CD4-positive, alpha-beta T cell treated with Interleukin-1 beta for 1 hour (primary cell): ENCODE measurements at places on chromosomes 2 and 18.

- no peak for DNase-seq
Measured at GRCh38 chr2:82740527-82740926, 1718.6 kb downstream of the SUCLG1 start.

- no peak for DNase-seq
Measured at GRCh38 chr2:205934443-205934842, 151.5 kb downstream of the INO80D start.

DNA sequence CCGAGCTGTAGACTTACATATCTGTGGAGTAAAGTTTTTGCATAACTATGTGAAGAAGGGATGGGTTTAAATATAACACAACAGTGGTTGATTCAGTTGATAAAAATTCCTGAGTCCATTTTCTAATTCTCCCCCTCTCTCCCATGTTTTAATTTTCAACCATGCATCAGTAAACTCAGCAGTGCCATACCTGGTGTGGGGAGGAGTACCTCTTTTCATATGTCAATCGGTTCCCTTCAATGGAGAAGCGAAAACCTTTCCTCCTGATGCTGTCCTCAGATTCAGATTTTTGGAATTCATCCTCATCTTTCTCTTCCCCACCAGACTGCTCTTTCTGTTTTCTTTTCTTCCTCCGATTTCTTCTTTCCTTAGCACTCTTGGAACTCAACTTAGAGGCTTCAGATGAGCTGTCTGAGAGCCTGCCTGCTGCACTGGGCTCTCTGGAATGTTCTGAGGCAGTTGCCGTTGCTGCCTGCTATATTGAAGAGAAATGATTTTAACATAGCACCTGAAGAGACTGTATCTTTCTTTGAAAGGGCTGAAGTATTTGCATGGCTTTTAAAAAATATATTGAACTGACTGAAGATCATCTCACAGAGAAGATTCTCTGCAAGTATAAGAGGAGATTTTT is 82.9 kb downstream of the SCN1A start:
- no peak for DNase-seq

DNA sequence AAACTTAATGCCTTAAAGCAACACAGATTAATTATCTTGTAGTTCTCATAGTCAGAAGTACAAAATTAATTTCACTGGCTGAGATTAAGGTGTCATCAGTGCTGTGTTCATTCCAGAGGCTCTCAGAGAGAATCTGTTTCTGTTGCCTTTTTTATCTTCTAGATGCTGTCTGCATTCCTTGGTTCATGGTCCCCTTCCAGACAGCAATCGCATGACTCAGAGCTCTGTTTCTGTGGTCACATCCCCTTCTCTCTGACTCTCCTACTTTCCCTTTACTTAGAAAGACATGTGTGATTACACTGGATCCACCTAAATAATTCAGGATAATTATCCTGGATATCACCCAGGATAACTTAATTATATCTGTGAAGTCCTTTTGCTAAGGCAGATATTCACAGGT is 148.6 kb downstream of the MAIP1 start:
- no peak for DNase-seq

GRCh38 chr2:14240868-14241267 is 391.6 kb upstream of the LRATD1 start:
- no peak for DNase-seq

DNA sequence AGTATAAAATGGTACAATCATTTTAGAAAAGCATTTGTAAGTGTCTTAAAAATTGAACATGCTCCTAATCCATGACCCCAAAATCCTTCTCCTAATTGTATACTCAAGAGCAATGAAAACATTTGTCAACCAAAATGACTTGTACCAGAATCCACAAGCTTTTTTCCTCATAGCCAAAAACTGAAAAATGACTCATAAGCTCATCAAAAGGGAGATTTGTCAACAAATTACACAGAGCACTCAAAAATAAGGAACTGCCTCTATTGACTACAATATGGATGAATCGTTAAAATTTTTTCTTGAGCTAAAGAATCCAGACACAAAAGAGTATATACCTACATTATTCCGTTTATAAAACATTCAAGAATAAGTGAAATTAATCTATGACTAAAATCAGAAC is 544.8 kb downstream of the ARHGAP15 start:
- DNase-seq = no peak

DNA sequence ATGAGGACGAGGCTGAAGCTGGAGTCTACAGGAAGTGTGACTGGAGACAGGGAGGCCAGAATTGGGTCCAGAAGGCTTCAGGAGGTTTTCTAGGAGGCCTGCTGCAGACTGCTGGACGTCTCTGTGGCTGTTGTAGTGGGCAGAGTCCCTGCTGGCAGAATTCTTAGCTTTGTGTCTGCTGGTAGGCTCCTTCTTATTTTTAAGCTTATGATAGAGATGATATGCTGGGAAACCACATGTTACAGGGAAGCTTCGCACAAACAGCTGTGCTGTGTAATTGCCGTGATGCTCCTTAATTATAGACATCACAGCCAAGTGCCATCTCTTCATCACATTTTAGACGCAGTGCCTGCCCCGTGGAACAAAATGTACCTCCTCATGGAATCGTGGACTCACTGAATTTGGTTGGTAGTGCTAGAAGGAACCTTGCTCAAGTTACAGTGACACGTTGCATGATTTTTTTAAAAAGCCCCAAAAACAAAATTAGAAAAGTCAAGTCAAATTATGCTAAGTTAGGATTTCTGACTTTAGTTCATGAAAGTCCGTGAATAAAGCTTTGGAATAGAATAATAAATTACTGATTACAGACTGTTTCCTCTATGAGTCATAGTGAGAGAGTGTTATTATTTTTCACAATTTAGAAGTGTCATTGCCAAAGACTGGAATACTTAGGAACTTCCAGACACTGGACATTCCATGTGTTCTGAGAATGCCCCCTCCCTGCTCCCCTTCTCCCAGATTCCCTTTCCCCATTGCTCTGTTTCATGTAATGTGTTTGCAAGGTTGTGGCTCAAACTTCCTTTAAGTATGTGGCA is 144.1 kb downstream of the FHOD3 start:
- DNase-seq = no peak

GRCh38 chr18:3874581-3874980 is 424.6 kb downstream of the TGIF1 start:
- DNase-seq = no peak

DNA sequence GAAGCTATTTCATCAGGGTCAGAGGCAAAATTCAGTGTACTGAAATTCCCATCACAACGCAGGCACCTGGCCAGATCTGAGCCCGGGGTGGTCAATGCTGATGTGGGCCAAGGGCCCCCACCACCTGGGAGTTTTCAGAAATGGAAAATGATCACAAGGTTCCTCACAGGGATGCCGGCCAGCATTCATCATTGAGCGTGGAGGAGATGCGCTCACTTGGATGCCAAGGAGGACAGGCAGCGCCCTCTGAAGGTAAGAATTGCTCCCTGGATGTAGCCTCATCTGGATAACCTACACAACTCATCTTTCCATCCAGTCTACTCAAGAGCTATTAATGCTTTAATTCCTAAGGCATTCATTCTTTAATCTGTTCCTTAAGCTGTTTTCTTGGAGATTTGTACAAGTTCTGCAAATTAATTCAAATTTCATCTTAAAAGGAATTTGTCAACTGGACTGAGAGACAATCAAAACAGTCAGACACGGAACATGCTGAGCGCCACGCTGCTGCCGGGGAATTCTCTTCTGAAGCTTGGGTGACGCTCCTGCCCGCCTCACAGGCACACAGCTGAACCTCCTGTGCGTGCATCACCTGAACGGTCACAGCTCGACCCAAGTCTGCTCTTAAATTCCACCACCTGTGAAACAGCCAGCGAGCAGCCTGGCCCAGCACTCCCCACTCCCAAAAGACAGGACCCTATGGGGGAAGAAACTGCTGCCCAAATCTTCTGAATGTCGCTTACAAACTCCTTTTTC is 206.7 kb downstream of the HDAC4 start:
- no peak for DNase-seq

DNA sequence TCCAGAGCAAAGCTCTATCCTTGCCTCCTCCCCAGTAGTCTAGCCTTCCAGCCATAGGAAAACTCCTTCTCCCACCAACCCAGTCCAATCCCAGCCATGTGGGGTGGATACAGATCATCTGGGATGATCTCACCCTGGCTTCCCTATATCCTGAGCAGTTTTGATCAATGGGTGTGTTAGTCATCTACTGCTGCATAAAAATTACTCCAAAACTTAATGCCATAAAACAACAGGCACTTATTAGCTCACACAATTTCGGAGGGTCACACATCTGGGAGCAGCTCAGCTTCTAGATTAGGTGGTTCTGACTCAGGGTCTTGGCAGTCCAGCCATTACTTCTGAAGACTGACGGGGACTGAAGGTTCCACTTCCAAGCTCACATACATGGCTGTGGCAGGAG is 190.4 kb downstream of the SPP2 start:
- DNase-seq = no peak

DNA sequence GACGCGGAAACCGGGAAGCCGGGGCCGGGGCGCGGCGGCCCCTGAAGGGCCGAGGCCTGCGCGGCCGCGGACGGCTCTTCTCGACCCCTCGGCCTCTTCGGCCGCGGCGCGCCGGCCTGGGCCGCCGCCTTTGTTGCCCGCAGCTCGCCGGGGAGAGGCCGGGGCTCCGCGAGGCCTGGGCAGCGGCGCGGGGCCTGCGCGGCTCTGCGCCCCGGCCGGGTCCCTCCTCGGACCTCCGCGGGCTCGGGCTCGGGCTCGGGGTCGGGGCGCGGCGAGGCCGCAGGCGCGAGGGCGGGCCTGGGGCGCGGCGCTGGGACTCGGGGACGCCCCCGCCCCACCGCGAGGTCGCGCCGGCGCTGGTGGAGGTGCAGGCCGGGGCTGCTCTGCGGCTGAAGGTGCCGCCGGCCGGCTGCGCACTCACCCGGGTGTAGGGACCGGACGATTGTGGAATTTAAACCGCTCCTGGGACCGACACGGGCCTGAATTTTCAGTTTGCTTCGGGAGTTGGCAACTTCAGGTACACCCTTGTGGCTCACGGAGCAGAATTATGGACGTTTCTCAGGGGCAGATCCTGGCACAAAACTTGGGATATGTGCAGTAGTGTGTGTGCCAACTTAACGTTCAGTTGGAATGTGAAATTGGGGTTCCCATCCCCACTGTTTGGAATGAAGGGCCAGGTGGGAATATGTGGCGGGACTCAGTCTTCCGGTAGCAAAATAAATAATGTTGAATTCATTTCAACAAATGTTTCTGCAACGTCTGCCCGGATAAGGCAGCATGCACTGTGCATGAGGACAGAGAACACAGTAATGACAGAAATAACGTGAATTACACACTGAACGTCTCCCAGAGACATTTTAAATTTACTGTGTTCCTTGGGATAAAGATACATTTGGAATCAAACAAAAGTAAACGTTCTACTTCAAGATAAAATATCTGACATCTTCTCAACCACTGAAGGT is 787 bp downstream of the SOCS6 start:
- no peak for DNase-seq

- DNase-seq = no peak
Measured at GRCh38 chr2:52454962-52455361, 1312.6 kb upstream of the CHAC2 start.

- no peak for DNase-seq
Measured at GRCh38 chr2:211463397-211463796, 907.0 kb downstream of the CPS1 start.

DNA sequence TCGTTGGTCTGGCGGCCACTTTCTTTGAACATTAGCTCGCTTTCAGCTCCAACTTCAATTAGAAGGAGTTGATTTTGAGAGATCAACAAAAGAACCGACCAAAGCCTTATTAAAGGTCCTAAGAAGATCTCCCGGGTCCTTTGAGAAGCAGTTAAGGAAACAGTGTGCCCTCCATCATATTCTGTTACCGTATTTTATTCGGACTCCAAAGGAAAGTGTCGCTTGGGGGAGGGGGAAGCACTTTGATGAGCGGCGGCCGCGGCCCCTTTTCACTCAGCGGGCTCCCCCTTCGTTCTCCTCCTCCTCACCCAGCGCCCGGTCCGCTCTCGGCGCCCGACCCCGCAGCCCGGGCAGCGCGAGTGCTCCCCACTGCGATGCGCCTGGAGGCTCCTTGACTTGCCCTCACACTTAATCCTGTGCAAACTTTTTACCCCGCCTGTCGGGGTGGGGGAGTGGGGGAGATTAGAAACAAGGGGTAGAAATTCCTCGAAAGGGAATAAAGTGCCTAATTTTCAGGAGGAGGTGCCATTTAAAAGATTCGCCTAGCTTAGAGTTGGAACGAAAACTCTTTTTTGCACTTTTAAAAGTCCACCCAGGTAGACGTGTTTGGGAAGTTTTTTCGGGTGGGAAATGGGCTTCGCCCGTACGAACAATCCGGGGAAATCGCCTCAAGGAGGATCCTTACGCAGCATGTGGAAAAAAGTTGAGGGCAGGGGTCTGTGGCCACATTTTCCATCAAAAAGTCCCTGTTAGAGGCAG is 1.2 kb upstream of the OTX1 start:
- DNase-seq = no peak

- DNase-seq = peak; percentile 75
Measured at GRCh38 chr2:136129601-136130000, 11.7 kb upstream of the CXCR4 start.

DNA sequence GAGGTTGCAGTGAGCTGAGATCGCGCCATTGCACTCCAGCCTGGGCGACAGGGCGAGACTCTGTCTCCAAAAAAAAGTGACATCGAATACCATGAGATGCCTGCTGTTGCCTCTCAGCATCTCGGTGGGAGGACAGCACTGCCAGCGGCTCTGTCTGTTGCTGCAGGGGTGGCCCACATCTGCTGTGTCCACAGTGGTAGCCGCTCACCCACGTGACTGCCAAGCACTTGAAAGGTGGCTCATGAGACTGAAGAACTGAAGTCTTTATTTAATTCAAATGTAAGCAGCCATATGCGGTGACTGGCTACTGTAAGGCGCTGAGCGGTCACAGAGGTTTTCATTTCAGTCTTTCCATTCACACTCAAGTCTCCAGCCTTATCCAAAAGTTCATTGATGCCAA is 25.8 kb downstream of the IMPA2 start:
- DNase-seq = no peak

DNA sequence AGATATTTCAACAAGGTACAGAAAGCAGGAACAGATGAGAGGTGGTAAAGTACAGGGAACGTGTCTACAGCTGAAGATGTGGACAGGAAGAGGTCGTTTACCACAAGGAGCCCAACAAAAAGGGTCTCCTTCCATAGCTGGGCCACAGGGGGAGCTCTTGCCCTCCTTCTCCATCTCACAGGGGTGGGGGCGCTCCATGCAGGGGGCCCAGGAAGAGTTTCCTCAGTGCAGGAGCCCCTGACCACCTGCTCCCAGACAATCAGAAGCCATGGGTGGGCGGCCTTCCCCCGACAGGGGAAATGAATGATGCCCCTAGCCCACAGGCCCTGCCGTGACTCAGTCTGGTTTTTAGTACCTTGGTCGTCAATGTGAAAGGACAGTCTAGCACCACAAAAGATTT is 163.6 kb upstream of the ZNF516 start:
- no peak for DNase-seq

- DNase-seq = no peak
Measured at GRCh38 chr2:30675758-30676157, 131.5 kb downstream of the CAPN13 start.

DNA sequence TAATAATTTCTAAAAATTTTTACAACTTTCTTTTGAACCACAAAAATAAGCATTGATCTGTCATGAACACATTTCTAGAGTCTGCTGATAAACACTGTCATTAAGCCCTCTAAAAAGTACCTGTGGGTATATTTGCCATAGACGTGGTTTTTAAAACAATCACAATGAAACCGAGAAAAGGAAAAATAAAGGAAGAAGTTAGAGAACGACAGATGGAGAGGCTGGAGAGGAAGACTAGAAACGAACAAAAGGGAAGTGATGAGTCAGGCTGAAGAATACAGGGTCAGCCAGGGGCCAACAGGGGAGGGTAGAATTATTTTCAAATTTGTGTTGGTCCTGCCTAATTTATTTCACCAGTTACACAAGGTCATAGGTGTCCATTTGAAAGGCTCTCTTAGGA is 62.0 kb downstream of the MYL12B start:
- no peak for DNase-seq
